Cardiac muscle cell (in vitro differentiated cells and primary cell): ENCODE measurements at places on chromosomes 6 and 20.
A peak's percentile ranks its signal among the peaks of the same experiment; 100 is the strongest.

GRCh38 chr20:4809707-4810106, 88.0 kb downstream of the PRND start:
- no peak for DNase-seq

GRCh38 chr6:55866128-55866527, 9.3 kb downstream of the BMP5 start:
- DNase-seq, result no peak

- DNase-seq, result no peak
These were observed 88.8 kb downstream of the MAP3K4 start for GRCh38 chr6:161080263-161080970.

GRCh38 chr6:162245830-162246420, 481.6 kb downstream of the PRKN start:
- no peak for DNase-seq

DNA sequence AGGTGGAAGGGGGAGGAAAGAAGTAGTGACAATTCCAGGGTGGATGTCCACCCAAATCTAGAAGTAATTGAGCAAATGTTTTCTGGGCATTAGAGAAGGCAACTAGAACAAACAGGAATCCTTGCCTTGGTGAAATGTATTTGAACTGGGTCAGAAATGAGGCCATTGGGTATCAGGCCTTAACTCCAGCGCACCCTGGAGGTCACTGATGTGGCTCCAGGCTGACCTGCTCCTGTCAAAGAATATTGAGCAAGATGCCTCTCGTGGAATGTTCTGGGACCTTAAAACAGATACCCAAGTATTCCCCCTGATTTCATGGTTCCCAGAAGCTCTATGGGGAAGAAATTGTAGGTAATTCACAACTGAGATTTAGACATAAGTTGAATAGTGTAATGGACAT, 6.9 kb downstream of the HLA-DPB1 start:
- peak; percentile 49 for DNase-seq

DNA sequence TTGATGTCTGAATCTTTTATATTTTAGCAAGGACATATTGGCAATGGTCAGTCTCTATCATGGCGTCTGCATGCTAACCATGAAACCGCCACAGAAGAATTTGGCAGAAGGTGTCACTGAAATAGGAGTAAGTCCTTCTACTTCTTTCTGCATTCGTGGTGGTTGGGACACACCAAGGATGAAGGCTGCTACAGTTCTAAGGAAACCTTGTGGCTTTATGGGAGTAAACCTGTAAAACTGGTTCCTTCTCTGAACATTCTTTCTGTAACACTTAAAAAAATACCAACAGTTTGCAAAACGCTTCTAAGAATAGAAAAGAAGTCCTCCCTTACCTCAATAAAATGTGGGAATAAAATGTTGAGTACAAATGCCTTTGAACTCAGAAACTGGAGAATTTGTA, 195.3 kb downstream of the SLC24A3 start:
- no peak for DNase-seq

DNA sequence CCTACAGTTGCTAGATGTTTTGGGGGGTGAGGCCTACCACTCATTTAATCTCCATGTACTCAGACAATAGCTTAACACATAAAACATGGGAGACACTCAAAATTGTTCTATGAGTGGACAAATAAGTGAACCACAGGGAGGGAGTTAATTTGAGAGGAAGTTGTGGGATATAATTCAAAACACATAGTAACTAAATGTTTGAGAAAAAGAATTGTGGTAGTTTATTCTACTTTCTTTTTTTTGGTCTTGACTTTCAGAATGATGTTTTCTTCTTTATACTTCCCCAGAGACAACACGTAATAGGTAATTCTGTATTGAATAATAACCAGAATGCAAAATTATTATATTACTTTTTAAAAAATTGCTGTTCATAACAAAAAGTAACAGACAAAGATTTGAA, 453.8 kb downstream of the RFPL4B start:
- DNase-seq, result no peak

- no peak for DNase-seq
These were observed 460.1 kb upstream of the MANEA start for GRCh38 chr6:95117236-95117635.

DNA sequence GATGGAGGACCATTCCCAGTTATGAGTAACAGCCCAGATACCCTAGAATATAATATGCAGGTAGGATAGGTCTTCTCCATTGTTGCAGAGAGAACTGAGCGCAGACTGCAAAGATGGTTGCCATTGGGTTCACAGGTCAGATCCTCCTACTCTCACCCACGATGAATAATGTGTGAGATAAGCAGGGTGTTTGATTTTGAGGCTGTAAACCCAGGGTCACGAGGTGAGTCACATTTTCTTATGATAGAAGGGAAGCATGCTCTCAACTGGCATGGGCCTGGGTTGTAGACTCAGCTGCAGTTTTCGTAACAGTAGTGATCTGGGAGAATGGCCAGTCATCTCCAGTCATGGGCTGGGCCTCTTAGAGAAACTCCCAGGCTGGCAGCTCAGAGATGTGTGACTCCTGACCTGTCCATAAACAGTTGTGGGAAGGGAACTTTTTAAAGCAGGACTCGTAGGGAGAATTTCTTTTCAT, 74.2 kb downstream of the CD164 start:
- DNase-seq, result no peak

- no peak for DNase-seq
These were observed 266.4 kb upstream of the BMP2 start for GRCh38 chr20:6501061-6501460.

GRCh38 chr6:43076464-43077332, 584 bp downstream of the PTK7 start:
- DNase-seq, result peak; percentile 64

DNA sequence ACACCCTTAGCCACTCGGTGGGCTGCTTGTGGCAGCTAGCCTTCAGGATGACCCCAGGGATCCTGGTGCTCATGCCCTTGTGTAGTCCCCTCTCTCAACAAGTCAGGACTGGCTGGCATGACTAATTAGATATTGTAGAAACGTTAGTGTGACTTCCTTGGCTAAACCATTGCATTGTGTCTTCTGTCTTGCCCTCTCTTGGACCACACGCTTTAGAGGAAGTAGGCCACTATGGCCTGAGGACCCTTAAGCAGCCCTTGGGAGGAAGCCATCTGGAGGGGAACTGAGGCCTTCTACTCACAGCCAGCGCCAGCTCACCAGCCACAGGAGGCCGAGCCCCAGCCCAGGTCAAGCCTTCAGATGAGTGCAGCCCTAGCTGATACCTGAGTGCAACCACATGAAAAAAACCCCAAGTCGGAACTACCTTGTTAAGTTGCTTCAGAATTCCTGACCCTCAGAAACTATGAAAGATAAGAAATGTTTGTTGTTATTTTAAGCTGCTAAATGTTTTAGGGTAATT, 10.1 kb downstream of the ANGPT4 start:
- no peak for DNase-seq

DNA sequence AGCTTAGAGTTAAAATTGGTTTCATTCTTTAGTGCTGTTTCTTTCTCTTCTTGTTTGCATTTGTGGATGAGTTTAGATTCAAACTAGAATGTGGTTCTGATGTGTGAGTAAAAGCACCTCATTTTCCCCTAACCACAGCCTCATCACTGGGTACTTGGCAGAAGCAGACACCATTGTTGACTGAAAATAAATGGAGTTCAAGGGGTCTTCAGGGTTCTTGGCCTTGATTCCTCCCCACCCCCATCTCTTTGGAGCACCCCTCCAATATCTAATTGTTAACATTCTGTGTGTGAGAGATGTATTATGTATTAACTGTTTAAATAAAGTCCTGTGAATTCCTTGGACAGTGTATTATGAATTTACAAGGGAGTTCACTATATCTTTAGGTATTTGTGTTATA, 59.6 kb downstream of the JARID2 start:
- no peak for DNase-seq

- no peak for DNase-seq
These were observed 27.0 kb downstream of the NUP153 start for GRCh38 chr6:17679726-17680125.
